Muscle of arm (tissue), 14 donors: ENCODE measurements at places on chromosomes 2 and 18.

DNA sequence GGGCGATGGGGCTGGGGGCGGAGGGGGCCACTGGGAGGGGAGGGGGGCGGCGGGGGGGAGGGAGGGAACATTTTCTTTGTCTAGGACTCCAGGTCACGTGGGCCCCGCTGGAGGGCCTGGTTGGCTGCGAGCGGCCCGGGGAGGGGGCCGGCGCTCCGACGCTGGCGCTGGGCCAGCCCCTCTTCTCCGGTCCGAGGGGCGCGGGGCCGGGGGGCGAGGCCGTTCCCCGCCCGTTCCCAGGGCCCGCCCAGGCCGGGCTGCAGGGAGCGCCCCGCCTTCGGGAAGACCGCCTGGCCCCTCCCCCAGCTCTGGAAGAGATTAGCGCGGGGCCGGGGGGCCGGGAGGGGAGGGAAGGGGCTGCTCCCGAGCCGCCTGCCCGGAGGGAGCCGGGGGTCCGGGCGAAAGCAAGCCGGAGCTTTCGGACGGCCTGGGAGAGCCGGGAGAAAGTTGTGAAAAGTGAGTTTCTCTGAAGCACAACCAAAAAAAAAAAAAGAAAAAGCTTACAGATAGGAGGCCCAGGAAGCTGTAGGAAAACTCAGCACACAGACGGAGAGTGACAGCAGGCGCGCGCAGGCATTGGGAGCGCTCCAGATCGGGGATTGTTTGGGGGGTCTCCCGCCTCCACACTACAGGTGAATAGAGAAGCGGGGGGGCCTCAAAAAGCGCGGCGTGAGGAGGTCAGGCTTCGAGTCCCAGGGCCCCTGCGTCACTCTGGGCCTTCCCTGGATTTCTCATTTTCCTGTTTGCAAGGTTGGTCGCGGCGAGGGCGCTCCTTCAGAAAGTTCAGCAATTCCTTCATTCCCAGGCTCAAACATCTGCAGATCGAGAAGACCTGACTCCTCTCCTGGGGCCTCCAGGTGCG is 84.1 kb upstream of the POMC start:
- peak; percentile 87 for DNase-seq

DNA sequence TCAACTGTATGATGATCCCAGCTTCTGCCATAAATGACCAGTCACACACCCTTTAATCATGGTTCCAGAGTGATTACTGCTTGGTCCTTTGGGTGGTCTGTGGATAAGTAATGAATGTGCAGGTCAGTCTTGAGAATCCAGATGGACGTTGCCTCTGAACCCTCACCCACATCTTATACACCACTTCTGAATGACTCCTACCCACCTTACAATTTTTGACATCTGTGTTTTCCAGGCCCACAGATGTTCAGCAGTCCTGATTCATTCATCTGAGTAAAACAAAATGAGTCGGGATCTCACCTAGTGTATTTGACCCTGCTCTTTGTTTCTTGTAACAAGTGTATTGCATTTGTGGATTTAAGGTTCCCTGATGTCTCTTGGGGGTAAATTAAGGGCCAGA is 194.1 kb upstream of the CCDC68 start:
- DNase-seq = no peak

GRCh38 chr2:193187816-193188215 is 993.1 kb upstream of the TMEFF2 start:
- DNase-seq = no peak

DNA sequence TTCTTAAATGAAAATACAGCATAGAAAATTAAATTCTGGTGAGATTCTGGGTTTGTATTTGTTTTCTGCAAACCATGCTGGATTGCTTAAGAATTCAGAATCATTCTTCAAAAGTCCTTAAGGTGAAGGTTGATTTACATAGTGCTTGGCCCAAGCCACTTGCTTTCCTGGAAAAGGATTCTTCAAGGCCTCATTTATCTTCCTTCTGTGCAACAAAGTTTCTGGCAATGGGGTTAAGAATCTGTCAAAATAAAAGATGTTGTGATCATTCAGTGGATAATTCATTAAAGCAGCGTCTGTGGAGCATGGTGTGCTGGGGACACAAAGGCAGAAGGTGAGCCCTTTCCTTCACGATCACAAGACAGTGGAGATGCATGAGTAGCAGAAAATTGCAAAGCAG is 351.9 kb downstream of the GALR1 start:
- DNase-seq = no peak

DNA sequence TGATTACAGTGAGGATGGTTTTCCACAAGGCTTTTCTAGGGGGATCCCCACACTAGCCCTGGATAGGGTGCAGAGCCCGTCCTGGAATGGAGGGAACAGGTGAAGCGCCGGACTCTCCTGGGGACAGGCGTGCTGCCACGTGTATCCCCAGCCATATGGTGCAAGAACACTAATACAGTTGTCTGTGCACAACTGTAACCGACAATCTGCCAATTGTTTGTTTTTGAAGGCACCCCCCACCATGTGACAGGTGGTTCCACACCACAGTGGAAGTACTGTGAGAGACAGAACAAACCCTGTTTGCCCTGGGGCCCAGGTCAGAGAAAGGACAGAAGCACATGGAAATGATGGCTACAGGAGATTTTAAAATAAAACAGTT is 52.9 kb downstream of the MYCN start:
- no peak for DNase-seq

- no peak for DNase-seq
Measured at GRCh38 chr18:13377496-13377895, 158.9 kb downstream of the LDLRAD4 start.

- no peak for DNase-seq
Measured at GRCh38 chr2:141048951-141049350, 1081.9 kb downstream of the LRP1B start.

- DNase-seq = no peak
Measured at GRCh38 chr2:53442783-53443182, 324.8 kb upstream of the CHAC2 start.

DNA sequence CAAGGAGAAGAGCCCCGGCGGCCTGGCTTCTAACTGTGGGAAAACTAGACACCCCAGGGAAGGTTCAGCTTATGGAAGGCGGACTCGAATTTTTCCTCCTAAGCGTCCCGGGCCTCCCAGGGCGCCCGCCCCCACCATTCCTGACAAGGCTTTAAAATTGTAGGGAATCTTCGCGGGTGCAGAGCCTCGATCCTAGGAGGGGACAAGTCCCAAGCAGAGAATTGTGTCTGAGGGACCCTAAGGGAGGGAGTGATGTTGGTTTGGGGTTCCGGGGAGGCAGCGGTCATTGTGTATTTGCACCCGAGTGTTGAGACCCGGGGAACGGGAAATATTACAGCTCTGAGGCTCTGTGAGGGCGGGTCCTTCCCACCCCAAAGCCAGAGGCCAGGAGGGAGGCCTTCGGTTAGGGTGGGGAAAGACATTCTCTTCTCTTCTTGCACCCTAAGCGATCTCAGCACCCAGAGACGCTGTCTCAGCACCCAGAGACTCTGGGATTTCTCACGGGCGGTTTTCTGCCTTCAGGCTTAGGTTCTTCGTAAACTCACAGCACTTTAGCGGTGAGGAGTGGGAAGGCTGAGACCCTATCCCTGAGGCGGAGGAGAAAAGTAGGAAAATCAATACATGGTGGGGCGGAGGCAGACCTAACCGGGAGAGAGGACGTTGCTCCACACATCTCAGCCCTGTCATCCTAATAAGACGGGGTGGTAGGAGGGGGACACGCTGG is 7.6 kb downstream of the OSR1 start:
- no peak for DNase-seq
